Activated gamma-delta T cell (primary cell): ENCODE measurements at places on chromosomes 2 and 18.

GRCh38 chr18:22411446-22411845, 6.3 kb downstream of the CTAGE1 start:
- DNase-seq, result no peak

DNA sequence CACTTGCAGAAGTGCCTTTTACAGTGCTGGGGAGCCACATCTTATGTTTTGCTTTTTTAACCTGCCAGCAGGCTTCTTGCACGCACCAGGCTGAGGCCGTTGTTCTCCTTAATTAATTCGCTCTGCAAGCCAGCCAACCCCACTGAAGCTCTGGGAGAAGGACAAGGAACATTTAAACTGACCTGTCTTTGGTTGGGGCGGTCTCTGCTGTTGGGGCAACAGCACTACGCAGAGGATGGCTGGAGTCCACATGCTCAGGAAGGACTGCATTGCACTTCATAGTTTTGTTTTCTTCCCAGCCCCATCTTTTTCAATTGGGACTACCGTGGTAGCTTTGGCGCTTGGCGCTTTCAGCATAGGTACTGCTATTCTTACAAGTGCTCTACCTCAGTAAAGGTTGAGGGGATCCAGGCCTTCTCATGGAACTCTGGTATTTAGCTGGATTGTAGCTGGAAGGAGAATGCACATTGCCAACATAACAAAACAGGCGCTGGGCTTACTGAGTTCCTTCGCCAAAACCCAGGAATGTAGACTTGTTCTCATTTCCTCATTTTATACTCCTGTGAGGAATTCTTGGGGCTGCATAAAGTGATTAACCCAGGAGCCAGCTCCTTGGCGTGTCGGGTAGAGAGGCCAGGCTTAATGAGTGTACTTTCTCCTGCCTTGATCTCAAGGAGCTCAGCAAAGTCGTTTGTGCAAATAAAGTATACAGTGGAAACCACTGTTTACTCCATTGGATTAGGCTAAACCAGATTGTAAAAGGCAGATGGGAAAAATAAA, 146.2 kb downstream of the PRKCE start:
- no peak for DNase-seq

DNA sequence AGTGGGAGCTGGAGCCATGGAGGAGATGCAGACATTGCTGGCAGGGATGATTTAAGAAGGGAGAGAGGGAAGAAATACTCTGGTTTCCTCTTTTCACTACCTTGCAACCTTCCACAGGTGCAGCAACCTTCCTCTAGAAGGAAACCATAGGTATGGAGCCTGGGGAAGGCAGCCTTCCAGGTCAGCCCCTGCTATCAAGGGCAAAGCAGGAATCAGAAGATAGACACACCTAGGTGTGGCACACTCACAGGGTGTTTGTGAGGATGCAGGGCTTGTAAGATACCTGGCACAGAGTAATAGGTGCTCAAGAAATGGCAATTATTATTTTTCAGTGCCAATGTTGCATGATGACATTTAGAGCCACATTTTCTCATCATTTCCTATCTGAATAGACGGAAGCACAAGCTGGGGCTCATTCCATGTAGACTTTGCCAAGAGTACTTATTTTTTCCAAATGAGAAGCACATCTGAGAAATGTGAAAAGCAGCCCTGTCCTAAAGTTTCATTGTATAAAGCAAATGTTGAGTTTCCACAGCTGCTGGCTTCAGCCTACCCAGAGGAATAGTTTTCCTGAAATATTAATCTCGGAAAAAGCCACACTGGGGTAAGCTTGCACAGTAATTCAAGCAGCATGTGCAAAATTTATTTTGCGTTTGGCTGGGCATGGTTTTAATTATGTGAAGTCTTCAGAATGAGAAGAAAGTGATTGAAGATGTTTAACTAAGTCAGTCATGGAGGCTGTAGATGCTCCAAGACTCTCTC, 20.6 kb downstream of the EVA1A start:
- no peak for DNase-seq

- no peak for DNase-seq
These were observed 1162.6 kb upstream of the SLC39A10 start for GRCh38 chr2:194494401-194494800.

GRCh38 chr18:906416-907114, 1.9 kb downstream of the ADCYAP1 start:
- DNase-seq, result no peak

DNA sequence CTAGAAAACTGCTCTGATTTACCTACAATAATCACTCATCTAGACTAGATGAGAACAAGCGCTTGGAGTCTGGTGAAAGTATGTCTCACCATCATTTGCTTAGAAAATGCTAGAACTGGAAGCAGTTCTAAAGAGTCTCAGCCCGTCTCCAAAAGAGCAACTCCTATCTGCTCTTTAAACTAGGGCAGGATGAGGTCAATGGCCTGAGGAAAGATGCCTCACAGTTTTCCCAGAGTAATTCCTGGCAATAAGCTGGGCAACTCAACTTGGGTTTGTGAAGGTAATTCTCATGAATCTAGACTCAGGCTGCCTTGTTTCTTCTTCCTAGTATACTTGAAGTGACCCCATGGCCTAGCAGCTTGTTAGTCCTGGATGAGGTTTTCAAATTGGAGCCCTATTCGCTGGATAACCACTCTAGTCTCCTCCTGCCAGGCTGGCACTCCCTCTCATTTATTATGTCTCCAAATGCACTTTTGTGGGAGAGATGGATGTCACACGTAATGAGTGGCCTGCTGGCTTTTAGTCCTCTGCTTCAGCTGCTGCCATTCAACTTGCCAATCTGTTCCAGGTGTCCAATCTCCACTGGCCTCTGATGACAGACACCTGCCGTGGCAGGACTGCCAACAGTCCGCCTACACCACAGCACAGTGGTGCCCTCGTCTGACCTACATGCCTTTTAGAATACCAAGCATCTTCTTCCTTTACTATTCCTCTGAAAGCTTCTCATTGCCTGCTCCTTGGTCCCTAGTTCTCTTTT, 80.9 kb downstream of the CABYR start:
- no peak for DNase-seq

GRCh38 chr2:198807131-198807530, 650.6 kb downstream of the SATB2 start:
- no peak for DNase-seq

- DNase-seq, result no peak
These were observed 41.3 kb downstream of the VPS54 start for GRCh38 chr2:63977904-63978303.

- DNase-seq, result no peak
These were observed 14.1 kb upstream of the ACKR3 start for GRCh38 chr2:236555481-236555880.

DNA sequence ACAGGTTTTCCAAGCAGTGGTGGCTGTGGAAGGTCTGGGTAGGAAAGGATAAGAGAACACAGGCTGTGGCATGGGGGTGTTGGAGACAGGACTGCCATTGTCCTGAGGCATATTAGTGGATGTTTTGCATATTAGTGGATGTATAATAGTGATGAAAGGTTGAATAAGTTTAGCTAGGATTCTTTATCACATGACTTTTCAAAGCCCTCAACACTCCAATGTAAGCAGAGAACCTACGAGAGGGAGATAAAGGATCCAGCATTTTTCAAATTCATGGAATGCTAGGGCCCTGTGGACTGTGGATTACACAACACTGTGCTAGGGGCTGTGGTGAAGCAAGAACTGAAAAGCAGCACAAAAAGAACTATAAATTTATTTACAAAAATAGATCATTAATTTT, 63.2 kb downstream of the POLE4 start:
- DNase-seq, result no peak

DNA sequence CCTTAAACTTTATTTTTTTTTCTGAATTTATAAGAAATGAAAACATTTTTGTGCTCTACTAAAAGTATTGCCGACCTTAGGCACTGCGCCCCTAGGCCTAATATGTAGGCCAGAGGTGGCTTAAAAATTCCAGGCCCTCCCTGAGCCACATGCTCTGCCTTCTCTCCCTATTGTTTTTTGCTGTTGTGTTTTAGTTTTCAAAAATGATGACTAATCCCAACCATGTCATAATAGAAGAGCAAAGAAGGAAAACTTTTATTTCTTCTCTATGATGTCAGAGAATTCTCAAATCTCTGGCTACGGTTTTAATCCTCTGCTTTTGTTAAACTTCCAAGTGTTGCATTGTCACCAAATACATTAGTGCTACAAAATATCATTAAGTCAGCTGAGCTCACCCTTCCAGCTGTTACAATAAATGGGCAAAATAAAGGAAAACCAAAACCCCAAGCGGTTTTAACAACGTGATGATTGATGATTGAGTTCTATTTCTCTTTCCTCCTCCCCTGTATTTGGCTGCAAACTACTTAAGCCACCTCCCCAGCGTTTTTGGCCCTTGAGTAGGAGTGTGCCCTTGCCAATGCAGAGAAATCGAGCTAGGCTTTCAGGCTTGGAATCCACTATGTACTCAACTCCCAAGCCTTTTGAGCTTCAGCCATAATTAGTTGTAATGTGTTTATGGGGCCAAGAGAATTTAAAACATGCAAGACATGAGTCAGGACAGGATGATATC, 163.5 kb upstream of the POU3F3 start:
- no peak for DNase-seq

DNA sequence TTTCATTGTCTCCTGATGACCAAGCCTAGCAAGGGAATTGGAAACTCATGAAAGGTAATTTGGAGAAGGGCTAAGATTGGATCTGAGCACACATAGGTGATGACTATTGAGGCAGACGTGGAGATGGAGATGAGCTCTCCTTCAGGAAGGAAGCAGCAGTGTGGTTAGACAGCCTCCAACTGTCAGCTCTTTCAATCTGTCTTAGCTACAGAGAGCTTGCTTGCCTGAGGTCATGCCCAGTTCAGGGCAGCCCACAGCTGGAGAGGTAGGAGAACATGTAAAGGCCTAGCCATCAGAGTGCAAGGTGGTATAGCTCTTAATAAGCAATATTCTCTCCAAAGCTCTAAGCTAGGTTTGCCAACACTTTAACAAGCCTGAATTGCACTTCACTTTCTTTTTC, 79.2 kb downstream of the THSD7B start:
- DNase-seq, result no peak

- DNase-seq, result no peak
These were observed 1004.1 kb upstream of the NRXN1 start for GRCh38 chr2:52036024-52036423.

GRCh38 chr2:51812138-51812866, 780.4 kb upstream of the NRXN1 start:
- DNase-seq, result no peak

GRCh38 chr2:200158647-200159356, 147.7 kb upstream of the SPATS2L start:
- DNase-seq, result no peak

DNA sequence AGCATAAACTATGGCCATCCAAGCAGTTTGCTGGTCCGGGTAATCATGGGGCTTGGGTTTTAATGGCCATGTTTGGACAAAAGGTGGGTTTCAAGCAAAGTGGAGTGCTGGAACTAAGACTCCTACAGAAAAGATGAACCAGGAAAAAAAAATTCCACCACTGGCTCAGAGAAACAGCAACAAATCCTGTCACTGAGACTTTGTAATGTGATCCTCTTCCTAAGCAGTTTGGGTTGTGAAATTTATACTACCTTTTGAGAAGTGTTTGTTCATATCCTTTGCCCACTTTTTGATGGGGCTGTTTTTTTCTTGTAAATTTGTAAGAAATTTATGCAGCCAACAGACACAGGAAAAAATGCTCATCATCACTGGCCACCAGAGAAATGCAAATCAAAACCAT, 40.2 kb downstream of the MRPL33 start:
- no peak for DNase-seq

DNA sequence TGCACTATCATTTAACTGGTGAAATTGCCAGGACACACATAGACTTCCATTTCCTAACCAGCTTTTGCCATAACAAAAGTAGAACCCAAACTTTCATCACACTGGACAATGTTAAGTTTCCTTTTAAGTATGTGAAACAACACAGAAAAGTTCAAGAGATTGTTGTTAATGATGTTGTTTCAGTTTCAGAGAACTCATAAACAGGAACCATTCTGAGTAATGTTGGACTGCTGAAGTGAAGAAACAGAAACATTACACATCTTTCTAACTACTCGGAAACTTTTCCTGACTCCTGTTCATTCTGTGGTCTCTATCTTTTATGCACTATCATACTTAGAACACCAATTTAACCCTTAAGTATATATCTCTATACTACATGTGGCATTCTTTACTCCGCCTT, 179.2 kb downstream of the RIT2 start:
- DNase-seq, result no peak

- DNase-seq, result no peak
These were observed 42.0 kb upstream of the STK17B start for GRCh38 chr2:196213252-196213980.

DNA sequence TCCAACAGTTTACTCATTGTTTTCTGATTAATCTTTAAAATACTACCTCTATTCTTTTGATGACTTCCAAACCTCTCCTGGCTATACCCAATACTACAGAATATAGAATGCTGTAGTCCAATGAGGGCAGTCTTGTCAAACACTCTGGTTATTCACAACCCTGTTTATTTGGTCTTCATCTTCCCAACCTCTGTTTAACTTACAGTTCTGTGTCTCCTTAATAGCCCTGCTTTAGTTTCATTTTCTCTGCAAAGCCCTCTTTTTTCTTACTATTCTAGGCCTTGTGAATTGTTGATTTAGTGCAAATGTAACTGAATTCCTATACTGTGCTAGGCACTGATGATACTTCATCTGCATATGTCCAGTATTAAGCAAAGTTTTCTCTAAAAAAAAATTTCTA, 40.0 kb downstream of the ACVR2A start:
- DNase-seq, result no peak

DNA sequence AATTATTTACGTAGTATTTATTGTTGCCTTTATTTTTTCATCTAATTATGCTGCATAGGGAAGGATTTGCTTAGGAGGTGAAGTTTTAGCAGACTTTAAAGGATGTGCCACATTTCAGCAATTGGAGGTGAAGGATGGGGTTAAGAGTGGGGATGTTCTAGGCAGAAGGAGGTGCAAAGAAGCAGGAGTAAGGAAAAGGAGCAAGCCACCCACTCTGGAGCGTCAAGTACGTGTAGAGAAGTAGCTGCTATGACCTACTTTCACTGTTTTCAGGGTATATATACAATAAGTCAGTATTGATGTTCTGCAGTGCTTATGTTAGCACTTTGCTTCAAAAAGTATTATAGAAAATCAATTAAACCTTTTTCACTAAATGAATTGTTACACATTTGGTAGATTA, 34.4 kb downstream of the ITGAV start:
- no peak for DNase-seq

DNA sequence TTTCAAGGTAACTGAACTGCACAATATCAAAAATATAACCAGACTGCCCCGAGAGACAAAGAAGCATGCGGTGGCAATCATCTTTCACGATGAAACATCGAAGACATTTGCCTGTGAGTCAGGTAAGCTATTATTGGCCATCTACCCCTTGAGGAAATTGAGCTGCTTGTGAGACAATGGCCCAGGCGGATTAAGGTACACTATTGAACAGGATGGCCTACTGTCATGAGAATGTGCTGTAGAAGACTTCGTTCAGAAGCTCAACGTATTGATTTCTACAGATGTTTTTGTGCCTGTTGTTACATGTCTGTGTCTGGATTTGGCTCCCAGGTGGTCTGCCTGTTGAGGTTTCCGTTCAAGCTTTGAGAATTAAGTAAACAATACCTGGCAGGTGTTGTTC, 198.7 kb downstream of the DOK6 start:
- DNase-seq, result no peak

GRCh38 chr2:52222128-52222527, 1190.2 kb upstream of the NRXN1 start:
- no peak for DNase-seq
